Germinal center (tissue), 1 donor: ENCODE measurements at places on chromosomes 3 and 15.
A peak's percentile ranks its signal among the peaks of the same experiment; 100 is the strongest.

DNA sequence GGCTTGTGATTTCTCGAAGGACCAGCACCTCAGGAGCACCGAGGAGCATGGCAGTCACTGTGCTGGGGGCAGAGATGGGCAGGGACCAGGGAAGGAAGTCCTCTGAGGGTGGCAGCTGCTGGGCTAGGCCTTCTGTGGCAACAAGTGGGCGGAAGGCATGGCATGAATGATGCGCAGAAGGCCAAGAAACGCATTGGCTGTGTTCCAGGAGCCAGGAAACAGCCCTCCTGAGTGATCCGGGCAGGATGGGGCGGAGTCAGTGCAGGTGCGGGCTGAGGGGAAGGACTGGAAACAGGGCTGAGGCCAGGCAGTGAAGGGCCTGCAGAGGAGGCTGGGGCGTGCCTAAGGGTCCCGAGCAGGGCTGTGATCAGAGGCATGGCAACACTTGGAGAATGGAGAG lies 23.6 kb downstream of the MRPS11 start:
- DNase-seq = no peak

- DNase-seq = no peak
These were observed 46.9 kb upstream of the NEDD4 start for GRCh38 chr15:56040081-56041035.

- DNase-seq = no peak
These were observed 225.7 kb downstream of the DPH6 start for GRCh38 chr15:35320158-35320780.

DNA sequence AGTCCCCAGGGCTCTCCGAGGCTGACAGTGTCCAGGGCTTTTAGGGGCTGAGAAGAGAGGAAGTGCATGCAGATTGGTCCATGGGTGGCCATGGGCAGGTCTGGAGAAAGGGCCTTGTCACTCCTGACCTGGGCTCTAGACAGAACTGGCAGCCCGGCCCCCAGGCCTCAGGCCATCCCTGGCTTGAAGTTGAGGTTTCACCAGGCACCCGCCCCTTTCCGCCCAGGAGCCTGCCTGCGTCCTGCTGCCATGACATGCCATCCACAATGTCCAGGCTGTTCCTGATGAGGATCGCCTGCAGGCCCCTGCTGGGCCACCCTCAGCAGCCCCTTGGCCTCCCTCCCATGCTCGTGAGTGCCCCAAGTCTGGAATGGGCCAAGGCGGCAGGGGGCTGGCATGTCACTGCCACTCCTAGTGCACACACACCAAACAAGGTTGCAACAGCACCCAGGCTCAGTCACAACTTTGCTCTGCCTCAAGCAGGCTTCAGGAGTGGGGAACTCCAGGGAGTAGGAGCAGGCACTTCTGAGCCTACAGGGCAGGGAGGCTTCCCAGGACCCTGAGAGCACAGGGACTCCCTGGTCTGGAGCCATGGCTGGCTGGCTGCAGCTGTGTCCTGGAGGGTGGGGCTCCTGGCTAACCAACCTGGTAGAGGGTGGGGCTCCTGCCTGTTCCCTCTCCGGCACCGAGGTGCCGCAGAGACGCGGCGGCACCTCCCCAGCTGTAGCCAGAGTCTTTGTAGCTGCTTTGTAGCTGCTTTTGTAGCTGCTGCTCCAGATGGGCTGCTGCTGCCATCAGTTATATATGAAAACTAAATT lies 1457.1 kb upstream of the GBE1 start:
- no peak for DNase-seq

GRCh38 chr15:90029024-90029423 lies 27.9 kb downstream of the ZNF710 start:
- DNase-seq = no peak

DNA sequence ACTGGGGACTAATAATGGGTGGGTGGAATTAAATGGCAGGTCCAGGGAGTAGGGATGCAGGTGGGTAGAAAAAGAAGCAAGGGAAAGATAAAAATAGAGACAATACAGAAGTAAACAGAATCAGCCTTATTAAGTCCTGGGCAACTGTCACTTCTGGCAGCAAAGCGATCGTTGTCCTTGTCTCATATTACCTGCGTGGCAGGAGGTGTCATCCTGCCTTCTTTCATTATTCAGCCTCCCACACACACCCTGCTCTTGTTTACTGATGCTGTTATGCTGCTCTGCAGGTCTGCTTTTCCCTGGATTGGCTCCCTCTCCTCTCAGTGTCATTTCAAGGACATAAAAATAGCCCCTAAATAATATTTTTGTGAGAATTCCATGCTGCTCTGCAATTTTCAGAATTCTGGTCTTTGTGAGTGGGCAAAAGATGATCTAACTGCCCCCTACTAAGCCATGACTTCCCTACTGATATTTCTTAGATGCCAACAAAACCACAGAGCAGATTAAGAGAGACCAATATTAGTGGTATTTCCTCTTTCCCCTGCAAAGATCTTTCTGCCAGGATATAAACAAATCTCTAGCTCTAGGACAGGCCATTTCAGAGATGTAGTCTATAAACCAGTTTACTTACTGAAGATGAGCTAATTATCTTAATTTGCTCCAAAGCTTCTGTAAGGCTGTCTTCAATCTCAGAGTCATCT lies 8.5 kb downstream of the VEPH1 start:
- no peak for DNase-seq

GRCh38 chr3:194137506-194138474 lies 1.8 kb downstream of the HES1 start:
- DNase-seq = peak; percentile 77
